ENCODE measurements at places on chromosomes 4 and X.

DNA sequence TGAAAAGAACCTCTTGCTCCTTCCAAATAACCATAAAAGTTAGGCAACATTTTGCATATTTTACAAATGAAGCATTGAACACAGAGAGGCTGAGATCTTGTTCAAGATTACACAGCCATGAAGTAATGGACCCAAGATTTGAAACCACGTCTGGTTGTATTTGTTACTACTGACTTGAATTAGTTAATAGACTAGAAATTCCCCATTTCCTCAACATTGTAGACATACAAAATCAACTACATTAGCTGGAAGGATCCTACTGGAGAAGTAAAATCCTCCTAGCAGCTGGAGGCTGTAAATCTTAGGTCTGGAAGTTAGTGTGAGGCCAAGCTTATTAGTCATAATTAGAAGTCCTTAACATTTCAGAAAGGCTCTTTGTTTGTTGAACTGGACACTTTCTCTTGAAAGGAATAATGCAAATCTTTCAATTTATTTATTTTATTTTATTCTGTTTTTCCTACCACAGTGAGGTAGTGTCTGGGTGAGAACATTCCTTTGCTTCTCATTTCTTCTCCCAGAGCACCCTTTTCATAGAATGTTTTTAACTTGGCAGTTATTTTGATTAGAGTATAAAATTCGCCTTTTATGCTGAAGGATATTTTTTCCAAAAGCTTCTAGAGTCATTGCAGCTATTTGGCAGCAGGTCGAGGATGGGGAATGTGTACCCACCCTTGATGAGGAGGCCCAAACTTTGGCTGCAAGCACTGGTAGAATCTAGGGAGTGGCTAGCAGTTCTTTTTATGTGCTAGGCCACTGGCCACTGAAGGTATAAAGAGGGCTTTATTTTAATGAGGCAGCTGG lies 62.0 kb upstream of the CLNK start:
- no peak for DNase-seq

DNA sequence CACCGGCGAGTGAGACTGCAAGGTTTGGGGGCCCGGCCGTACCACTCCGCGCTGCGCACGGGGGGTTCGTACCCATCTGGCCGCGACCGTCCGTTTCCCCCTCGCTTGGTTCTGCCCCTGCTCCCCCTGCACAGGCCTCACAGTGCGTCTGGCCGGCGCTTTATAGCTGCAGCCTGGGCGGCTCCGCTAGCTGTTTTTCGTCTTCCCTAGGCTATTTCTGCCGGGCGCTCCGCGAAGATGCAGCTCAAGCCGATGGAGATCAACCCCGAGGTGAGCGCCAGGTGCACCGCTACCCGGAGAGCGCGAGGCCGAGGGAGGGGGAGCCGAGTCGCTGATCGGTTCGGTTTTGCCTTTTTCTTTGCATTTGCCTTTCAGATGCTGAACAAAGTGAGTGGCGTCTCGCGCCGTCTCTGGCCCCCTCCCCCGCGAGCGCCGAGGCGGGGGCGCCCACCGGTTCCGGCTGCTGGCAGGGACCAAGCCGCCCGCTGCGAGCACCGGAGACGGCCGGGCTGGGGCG lies at the start of gene UCHL1:
Gene UCHL1, plus strand, starts transcription at position 189 of the 517 bp plus-strand sequence. Its CDS starts 49 bp downstream, at position 238.
- DNase-seq: no peak

- DNase-seq: no peak
These were observed 71.0 kb downstream of the PJA1 start for GRCh38 chrX:69093960-69094871.

DNA sequence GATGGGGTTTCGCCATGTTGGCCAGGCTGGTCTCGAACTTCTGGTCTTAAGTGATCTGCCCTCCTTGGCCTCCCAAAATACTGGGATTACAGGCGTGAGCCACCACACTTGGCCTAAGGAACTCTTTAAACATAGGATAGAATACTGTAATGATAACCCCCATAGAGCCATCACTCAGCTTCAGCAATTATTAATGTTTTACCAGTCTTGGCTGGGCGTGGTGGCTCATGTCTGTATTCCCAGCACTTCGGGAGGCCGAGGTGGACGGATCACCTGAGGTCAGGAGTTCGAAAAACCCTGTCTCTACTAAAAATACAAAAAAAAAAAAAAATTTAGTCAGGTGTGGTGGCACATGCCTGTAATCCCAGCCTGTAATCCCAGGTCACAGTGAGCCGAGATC lies 15.1 kb downstream of the EIF2S3 start:
- no peak for DNase-seq

- no peak for DNase-seq
These were observed 1.0 kb downstream of the FGFBP2 start for GRCh38 chr4:15961781-15962510.

GRCh38 chr4:14816623-14817261 lies 185.5 kb upstream of the CPEB2 start:
- DNase-seq: no peak

GRCh38 chr4:40369437-40370274 lies 34.5 kb downstream of the CHRNA9 start:
- no peak for DNase-seq

- no peak for DNase-seq
These were observed 96.1 kb upstream of the VCX start for GRCh38 chrX:7746856-7747255.

- DNase-seq: no peak
These were observed 21.2 kb upstream of the FAM156A start for GRCh38 chrX:52979568-52979967.

DNA sequence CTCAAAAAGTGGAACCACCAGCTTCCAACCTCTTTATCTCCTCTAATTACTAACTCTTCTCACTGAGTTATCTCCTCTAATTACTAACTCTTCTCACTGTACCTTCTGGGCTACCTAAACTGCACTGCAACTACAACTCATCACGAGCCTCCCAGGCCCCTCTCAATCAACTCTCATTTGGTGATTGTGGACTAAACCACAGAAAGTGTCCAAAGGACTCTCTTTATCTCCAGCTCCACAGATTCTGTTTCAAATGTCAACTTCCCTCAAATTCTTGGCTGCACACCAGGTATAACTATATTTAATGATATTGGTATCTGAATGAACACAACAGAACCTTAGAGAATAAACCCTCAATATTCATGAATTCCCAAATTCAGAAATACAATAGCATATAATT lies 182.9 kb downstream of the MAML3 start:
- DNase-seq: no peak
